Right renal pelvis (tissue), 4 donors: ENCODE measurements at places on chromosomes 12 and 14. TPM values are rescaled to one million over a fixed set of nuclear protein-coding genes. Genes with fewer than 3 reads are reported as not detected.
A peak's percentile ranks its signal among the peaks of the same experiment; 100 is the strongest.

GRCh38 chr12:127306604-127307215 lies 960.3 kb upstream of the TMEM132C start:
- DNase-seq = no peak

DNA sequence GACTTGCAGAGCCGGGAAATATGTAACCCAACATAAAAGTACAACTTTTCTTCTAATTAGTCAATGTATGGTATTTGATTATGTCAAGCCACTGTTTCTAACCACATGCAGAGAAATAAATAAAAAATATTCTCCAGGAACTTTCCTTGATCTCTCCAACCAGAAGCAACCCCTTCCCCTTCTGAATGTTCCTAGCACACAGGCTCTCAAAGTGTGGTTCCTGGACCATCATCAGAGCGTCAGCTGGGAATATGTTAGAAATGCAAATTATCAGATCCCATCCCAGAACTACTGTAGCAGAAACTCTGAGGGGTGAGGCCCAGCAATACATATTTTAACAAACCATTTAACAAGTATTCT lies 21.0 kb upstream of the ITPR2 start:
- no peak for DNase-seq

DNA sequence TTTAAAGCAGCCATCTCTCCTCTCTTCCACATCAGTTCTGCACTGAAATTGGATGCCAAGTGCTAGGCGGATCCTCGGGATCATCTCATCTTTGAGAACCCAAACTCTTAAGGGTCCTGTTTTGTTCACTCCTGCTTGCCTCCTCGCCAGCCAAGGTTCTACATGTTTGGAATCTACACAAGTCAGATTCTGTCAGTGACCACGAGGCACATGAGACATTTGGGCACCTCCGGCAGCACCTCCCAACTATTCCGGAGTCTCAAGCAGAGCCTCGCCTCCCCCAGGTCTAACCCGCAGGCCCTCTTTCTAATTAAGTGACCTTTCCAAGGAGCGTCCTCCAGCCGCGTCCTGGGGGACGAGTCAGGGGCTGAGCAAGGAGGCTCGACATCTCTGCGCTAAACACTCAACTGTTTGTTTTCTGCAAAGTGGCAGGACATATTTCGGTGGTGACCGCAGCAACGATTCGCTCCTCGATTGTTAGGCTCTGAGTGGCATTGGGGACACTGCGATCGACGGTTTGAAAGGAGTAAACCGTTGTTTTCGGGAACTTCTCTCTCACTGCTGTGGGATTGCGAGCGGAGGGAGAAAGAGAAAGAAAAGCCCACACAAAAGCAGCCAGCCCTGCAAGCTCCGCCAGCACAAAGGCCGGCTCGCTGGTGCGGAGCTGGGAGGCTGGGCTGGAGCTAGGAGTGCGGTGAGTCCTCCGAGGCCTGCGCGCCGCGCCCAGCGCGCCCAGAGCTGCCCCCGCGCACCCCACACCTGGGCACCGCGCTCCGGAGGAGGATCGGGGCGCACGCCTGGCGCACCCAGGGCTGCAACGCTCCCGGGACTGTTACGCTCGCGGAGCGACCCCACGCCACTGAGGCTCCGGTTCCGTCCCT lies 640 bp downstream of the ARMH4 start:
- DNase-seq = peak; percentile 38

- DNase-seq = no peak
Measured at GRCh38 chr14:37842106-37842505, 246.7 kb downstream of the TTC6 start.

DNA sequence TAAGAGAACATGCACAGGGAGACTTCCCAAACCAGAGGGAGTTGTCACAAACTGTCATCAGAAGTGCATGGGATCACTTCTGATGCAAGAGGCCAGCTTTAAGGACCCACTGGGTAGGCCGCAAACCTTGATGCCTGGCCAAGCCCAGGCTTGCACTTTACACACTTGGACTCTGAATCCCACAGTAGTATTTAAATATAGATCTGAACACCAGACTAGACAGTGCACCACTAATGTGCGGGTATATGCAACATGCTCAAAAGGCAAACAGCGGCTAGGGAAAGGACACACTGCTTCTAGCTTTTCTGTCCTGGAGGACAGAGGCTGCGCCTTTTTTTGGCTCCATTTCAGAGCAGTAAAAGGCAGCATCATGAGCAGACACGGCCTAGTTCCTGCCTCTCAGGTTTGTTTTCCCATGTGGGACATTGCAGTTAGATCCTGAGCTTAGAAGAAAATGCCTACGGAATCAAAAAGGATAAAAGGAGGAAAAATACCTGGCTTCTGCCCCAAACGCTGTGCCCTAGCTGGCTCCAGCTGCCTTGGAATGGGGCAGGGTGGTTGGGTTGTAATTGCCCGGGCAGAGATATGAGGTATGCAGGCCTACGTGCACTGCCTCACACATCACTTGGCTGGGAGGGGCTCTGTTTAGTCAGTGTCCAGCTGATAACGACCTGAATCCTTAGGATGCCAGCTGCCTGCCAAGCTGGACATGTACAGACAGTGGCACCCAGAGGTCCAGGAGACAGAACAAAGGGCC lies 84.5 kb upstream of the EGLN3 start:
- no peak for DNase-seq

GRCh38 chr12:124677552-124678356 lies 110.3 kb upstream of the NCOR2 start:
- no peak for DNase-seq

DNA sequence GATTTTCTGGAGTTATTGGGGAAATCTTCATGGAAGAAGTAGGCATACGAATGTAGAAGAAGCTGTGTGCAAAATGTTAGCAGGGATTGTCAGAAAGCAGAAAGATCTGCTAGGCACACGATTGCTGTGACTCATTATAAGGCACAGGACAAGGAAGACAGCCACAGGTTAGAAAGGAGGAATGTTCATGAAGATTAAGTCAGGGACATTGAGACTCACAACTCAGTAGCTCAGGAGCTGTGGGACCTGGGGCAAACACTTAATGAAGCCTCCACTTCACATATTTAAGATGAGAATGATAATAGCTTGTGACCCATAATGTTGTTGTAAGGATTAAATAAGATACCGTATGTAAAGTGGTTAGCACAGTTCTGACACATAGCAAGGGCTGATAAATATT lies 26.6 kb upstream of the RTRAF start:
- DNase-seq = no peak

Gene A2M
- polyA plus RNA-seq = 210 TPM

DNA sequence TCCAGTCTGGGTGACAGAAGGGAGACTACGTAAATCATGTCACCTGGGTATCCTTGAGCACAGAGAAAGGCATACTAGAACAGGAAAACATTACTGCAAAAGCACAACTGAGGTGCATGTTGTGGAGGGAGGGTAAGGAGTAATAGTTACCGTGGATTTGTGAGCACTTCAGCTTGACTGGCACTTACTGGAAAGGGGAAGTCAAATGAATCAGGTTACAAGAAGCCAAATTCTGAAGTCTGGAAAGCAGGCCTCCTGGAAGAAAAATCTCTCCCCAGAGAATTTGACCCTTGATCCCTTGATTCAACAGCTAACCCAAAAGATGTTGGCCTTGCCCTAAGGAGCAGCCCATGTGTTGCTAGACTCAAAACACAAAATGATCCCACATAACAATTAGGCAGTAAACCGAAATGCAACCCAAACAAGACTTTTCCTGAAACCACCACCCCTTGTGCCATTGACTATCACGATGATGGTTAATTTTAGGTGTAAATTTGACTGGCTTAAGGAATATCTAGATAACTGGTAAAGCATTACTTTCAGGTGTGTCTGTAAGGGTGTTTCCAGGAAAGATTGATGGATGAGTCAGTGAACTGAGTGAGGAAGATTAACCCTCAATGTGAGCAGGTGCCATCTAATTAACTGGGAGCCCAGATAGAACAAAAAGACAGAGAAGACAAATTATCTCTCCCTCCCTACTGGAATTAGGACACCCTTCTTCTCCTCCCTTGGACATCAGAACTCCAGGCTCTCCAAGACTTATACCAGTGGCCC lies 108.8 kb downstream of the SLC25A21 start:
- DNase-seq = no peak

- no peak for DNase-seq
Measured at GRCh38 chr14:104784846-104785707, 10.5 kb downstream of the AKT1 start.

DNA sequence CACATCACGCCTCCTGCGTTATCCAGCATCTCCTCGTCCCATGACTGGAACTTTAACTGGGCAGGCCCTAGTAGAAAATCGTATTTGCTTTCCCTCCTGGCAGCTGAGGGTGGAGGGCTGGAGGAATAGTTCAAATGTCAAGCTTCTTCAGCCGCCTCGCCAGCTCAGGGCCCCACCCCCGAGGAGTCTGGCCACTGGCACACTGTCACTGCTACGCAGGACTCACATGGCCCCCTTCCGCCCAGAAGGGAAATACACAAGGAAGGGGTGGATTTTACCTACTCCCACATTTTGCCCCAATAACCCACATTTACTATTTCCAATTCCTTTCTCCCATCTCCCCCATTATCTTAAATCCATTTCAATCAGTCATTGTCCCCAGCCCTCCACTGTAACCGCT lies 8.6 kb downstream of the SLC6A13 start:
- DNase-seq = no peak

- DNase-seq = no peak
Measured at GRCh38 chr14:50471838-50472465, 60.4 kb downstream of the MAP4K5 start.
